Stimulated activated CD4-positive, alpha-beta T cell treated with anti-CD3 and anti-CD28 coated beads, Interleukin-1b, Interleukin-23, amount 100 ng/mL, for 1 hour (primary cell): ENCODE measurements at places on chromosomes 7 and 10.

GRCh38 chr7:128081808-128082207, 50.6 kb upstream of the LRRC4 start:
- no peak for DNase-seq

DNA sequence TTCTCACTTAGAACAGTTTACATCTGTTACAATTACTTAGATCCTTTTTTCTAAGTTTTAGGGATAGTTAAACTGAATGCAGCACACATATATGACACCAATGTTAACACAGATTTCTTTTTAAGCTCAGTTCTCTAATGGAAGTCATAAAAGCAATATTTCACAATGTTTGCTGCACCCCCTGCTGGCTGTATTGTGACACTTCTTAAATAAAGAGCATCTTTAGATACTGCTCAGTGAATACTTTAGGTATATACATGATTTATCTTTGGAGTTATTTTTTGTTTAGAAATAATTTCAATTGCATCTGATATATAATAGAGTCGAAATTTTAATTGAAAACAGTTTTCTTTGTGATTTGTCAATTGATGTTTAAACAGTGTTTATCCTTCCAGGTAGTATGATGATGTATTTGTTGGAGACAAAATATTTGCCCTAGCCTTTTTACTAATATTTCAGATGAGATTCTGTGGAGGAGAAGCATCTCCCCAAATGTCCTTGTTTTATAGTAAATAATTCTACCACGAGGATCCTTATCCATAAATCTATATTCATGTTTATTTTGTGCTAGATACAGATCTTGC, 174.4 kb downstream of the ST7 start:
- no peak for DNase-seq

- no peak for DNase-seq
Measured at GRCh38 chr10:6108631-6109443, 20.0 kb downstream of the RBM17 start.

- DNase-seq, result no peak
Measured at GRCh38 chr10:17768496-17768895, 16.5 kb downstream of the TMEM236 start.
